Stimulated activated CD4-positive, alpha-beta T cell treated with anti-CD3 and anti-CD28 coated beads, Interleukin-15, amount 100 ng/mL, for 48 hours (primary cell): ENCODE measurements at places on chromosomes 1 and 21.

GRCh38 chr1:208500375-208500774 lies 256.2 kb upstream of the PLXNA2 start:
- DNase-seq = no peak

GRCh38 chr1:172265905-172266304 lies 154.6 kb upstream of the C1orf105 start:
- no peak for DNase-seq

DNA sequence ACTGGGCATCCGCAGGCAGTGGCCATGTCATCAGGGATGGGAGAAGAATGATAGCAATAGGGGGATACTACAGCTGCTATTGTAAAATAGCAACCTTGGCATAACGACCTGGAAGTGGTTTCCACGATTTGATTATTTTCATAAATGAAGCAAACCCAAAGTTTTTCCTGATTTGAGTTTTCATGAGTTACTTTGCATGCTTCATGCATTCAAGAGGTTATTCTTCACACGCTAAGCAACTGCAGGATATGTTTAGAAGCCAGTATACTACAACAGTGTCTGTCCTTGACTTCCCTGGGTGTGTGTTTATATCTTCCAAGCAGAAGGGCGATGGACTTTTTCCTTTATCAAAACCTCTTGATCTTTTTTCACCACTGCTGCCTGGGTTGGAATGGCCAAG lies 281.1 kb upstream of the DUSP10 start:
- DNase-seq = no peak

- no peak for DNase-seq
Measured at GRCh38 chr1:225961659-225962439, 20.8 kb upstream of the LEFTY2 start.

- no peak for DNase-seq
Measured at GRCh38 chr1:114503916-114504422, 7.0 kb downstream of the TRIM33 start.

- no peak for DNase-seq
Measured at GRCh38 chr1:48230236-48230635, 7.7 kb downstream of the SLC5A9 start.

DNA sequence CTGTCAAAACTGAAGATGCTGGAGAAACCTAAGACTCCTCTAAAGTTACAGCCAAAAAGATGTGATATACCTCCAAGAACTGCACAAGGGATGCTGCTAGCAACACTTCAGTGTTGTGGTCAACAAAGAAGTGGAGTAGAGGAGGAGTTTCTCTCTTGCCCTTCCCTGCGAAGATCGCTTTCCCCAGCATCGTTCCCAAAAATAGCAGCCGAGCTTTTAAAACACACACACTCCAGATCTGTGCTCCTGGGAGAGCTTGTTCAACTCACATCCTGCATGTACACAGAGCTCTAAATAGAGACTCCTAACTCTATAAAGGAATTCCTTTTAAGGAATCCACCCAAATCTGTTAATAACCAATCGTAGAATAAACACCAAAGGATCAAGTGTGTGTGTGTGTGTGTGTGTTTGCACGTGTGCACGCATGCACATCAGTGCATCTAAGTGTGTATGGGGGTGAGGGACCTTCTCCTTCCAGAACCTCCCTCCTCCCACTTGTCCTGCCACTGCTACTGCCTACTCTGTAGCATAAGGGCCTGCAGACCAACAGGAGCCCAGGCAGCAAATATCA lies 58.5 kb downstream of the PSMG1 start:
- DNase-seq = no peak

DNA sequence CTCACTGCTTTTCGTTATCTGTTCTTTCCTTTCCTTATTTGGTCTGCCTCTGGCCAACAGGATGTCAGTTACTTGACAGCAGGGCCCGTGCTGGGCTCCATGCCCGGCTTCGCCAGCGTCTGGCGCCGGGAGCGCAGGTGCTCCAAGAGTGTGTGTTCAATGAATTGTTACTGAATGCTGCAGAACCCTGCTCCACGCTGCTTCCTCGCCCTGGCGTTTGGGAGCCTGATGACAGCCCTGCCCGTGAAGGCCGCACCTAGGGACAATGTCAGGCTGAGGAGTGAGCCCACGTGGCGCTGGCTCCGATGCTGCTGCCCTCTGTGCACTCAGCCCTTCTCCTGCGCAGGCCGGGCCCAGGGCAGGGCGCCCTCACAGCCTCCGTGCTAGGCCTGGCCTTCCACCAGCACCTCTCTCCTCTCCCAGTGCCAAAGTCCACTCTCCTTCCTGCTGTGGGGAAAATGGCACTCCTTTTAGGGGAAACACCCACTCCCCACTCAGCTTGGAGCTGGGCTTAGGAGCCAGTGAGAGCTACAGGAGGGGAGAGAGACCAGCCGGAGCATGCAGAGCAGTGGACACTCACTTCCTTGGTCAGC lies 51.4 kb downstream of the ACBD3 start:
- DNase-seq = no peak

GRCh38 chr1:14716474-14716873 lies 118.0 kb downstream of the KAZN start:
- DNase-seq = no peak

DNA sequence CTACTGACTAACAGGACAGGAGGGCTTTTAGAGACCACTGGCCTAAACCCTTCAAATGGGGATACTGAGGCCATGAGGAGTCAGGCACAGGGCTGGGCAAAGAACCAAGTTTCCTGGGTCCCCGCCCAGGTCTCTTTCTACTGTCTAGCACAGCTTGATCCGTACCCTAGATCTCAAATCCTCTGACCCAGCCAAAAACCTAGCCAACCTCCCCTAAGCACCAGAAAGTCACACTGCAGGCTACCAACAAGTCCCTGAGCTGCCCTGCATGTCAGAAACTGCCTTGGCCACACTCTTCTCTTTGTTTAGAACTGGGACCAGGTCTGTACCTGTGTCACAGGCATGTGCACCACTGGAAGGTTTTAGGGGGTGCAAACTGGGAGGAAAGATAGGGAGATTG lies 33.6 kb downstream of the AHDC1 start:
- no peak for DNase-seq

DNA sequence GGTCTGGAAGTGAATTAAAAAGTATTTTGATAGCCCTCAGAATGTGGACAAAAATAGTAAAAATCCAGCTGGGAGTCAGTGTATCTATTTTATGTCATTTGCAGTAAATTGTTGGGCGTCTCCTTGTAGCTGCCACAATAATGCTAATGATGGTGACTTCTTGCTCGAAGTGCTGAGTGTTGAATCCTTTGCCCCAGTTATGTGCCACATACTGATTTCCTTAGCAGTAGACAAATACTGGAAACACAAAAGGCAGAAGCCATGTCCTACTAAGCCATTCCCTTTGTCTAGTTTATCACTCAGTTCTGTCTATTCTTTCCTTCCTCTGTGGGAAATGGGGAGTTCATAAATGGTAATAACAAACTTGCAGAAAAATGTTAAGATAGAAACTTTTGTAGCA lies 70.7 kb upstream of the CXADR start:
- no peak for DNase-seq

DNA sequence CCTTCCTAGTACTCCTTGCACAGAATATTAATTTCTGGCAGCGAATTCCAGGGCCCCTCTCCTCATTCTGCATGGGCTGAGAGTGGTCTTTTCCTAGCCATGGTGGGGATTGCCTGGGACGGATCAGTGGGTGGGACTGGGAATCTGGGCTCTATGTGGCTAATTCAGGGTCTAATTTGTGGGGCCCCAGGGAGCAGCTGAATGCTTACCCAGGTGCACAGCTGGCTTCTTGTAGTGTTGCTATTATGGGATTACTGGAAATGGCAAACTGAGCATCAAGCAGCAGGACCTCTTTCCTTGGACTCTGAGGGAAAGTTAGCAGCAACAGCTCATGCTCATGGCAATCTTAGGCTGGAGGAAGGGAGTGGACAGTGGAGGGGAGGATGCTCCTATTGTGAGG lies 187.1 kb upstream of the CACNA1E start:
- no peak for DNase-seq

GRCh38 chr1:108972951-108973350 lies 9.7 kb upstream of the CLCC1 start:
- DNase-seq = no peak

DNA sequence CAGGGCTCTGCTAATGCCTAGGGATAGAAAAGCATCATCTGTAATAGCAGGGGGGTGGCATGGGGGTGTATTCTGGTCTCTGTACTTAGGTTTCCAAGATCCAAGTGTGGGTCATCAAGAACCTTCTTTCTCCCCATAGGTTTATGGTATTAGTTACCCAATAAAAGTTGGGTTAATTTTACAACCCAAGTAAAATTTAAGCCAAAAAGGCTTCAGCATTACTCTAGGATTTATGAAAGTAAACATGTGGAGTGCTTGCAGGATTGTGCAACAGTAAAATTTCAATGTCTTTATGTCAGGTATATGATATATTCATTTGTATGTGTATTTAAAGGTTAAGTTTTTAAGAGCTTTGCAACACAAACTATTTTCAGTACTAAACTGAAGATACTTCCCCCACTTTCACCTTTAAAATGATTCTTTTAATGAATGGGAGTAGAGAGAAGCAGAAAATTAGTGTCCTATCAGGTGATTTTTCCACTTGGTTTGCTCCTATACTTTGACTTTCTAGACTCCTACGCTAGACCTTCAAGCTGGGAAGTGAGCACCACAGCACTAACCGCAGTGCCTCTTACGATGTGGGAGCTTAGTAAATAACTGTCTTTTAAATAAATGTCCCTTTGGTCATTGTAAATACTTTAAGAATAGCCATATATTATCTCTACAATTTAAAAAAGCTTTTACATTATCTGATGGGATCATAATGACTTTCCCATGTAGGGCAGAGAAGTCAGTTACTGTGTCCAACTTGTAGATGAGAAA lies 67.8 kb upstream of the UBE2U start:
- no peak for DNase-seq

DNA sequence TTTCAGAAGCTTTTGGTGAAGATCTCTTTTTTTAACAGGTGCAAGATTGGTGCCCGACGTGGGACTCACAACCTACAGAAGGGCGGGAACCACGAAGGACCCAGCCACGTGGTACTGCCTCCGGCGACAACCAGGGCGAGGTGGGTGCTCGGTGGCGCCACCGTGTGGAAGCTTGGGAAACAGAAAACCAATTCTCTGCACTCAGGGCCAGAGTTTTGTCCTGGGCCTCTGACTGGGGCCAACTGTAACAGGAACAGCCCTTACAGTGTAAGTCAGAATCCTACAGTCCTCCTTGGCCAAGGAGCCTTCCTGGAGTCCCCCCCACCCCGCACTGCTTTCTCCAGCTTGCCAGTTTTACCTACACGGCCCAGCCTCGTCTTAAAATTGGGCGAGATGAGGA lies 11.6 kb upstream of the S100A7A start:
- DNase-seq = peak; percentile 47

GRCh38 chr1:29777522-29777921 lies 541.2 kb downstream of the PTPRU start:
- DNase-seq = no peak

DNA sequence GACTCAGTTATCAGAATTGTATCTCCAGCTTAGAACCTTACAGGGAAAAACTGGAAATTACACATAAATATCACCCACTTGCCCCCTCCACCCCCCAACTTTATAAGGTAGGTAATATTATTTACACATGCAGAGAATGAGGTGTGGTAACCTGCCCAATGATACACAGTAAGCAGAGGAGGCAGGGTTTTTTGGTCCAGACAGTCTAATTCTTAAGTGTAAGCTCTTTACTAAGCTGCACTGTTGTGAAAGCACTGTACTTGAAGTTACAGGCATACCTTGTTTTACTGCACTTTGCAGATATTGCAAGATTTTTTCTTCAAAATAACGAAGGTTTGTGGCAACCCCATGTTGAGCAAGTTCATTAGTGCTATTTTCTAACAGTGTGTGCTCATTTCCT lies 24.8 kb upstream of the MYOCOS start:
- no peak for DNase-seq

- DNase-seq = peak; percentile 8
Measured at GRCh38 chr1:41242342-41243078, 404 bp upstream of the SCMH1 start.

DNA sequence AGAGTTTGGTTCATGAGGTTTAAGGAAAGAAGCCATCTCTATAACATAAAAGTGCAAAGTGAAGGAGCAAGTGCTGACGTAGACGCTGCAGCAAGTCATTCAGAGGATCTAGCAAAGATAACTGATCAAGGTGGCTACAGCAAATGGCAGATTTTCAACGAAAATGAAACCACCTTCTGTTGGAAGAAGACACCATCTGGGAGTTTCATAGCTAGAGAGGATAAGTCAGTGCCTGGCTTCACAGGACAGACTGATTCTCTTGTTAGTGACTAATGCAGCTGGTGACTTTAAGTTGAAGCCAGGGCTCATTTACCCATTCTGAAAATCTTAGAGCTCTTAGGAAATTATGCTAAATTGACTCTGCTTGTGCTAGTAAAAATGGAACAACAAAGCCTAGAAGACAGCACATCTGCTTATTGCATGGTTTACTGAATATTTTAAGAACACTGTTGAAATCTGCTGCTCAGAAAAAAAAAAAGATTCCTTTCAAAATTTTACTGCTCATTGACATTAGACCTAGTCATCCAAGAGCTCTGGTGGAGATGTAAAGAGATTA lies 10.5 kb downstream of the MAEL start:
- DNase-seq = no peak

- DNase-seq = no peak
Measured at GRCh38 chr1:3863231-3863935, 6.1 kb downstream of the DFFB start.

- no peak for DNase-seq
Measured at GRCh38 chr1:114725230-114725629, 8.7 kb upstream of the NRAS start.

DNA sequence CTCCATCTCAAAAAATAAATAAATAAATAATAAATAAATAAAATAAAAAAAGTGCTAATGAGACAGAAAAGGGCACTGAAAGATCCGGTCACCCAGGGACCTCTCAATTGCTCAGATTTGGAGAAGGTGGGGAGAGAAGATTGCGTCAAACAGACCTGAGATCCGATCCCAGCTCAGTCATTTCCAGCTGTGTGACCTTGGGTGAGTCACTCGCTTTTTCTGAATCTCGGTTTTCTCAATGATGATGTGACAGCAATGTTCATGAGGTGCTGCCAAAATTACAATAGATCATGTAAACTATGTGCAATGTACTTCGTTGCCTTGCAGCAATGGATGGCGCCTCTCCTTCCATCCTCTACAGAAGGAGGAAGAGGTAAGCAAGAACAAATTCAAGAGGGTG lies 11.1 kb upstream of the MEF2D start:
- DNase-seq = peak; percentile 43

GRCh38 chr1:51861669-51862068 lies 16.9 kb downstream of the NRDC start:
- no peak for DNase-seq

DNA sequence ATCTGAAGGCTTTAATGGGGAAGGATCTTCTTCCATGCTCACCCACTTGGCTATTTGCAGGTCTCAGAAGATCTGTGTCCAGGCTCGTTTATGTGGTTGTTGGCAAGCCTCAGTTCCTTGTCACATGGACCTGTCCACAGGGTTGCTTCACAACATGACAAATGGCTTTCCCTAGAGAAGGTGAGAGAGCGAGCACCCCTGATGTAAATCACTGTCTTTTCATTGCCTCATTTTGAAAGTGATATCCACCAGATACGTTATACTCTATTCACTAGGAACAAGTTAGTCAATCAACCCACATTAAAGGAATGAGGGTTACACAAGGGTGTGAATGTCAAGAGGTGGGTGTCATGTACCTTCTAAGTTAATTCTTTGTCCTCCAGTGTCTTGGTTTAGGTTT lies 433.3 kb downstream of the RPS6KC1 start:
- DNase-seq = no peak
